H1 (cell line): ENCODE measurements at places on chromosomes 6 and 20. TPM values are rescaled to one million over a fixed set of nuclear protein-coding genes. Genes with fewer than 3 reads are reported as not detected.

DNA sequence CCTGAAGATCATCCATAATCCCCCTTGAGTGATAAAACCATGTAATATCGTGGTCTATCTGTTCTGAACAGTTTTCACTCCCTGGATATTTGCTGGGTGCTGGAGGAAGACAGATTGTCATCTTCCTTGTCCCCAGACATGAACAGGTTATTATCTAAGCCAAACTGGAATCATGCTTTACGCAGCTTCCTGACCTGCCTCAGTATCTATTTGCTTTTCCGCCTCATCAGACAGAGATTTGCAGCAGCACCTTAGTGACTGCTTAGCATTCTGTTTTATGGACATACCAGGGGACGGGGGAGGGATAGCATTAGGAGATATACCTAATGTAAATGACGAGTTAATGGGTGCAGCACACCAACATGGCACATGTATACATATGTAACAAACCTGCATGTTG is 124.6 kb downstream of the SLC23A2 start:
- DNase-seq = no peak
- no peaks in the 10 kb centered on the region for H3K36me3 ChIP-seq
- no peak overlapping the region for H3K4me3 ChIP-seq
- H3K4me1 ChIP-seq = no peaks in the 10 kb centered on the region

DNA sequence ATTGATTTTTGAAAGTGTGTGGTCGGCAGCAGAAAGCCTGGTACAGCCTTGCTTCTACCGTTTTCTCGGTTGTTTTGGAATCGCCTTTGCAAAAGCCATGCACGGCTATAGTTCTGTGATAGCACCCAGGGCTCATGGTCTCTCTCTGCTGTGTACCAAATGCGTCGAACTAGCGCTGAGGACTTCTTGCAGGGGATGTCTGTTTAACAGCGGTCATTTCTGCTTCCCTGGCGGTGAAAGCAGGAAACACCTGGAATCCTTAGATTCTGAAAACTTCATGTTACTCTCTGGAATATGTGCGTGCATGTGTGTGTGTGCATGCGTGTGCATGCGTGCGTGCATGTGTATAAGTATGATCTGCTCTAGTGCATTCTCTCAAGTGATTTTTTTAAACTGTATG is 26.1 kb upstream of the GCNT2 start:
- H3K36me3 ChIP-seq = no peaks in the 10 kb centered on the region
- no peaks in the 10 kb centered on the region for H3K27me3 ChIP-seq
- DNase-seq = no peak
- H3K4me1 ChIP-seq = no peaks in the 10 kb centered on the region
- no peak overlapping the region for H3K27ac ChIP-seq

DNA sequence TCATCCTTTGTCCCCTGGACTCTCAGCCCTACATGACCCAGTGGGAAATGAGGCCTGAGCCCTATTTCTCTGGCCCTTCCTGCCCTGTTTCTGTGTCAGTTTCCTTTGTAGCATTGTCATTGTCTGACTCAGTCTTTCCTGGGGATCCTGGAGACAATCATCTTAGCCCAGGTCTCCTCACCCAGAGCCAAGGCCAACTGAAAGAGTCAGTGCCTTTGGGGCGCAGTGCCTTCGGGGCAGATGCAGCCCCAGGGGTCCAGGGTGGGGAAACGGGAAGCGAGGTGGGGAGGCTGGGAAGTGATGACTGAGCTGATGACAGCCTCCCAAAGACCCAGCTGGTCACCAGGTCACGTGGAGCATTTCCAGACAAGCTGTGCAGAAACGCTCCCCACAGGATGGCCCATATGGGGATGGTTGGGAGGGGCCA is 93.3 kb upstream of the SULF2 start:
- H3K27me3 ChIP-seq = no peaks in the 10 kb centered on the region
- no peak for DNase-seq
- H3K27ac ChIP-seq = no peak overlapping the region
- H3K4me1 ChIP-seq = no peaks in the 10 kb centered on the region
- no peaks in the 10 kb centered on the region for H3K36me3 ChIP-seq
- H3K4me3 ChIP-seq = no peak overlapping the region

GRCh38 chr6:129575378-129576118 is 134.4 kb downstream of the ARHGAP18 start:
- no peaks in the 10 kb centered on the region for H3K36me3 ChIP-seq
- H3K4me1 ChIP-seq = no peaks in the 10 kb centered on the region
- H3K27ac ChIP-seq = no peak overlapping the region
- H3K27me3 ChIP-seq = no peaks in the 10 kb centered on the region
- H3K4me3 ChIP-seq = no peak overlapping the region
- no peak for DNase-seq

DNA sequence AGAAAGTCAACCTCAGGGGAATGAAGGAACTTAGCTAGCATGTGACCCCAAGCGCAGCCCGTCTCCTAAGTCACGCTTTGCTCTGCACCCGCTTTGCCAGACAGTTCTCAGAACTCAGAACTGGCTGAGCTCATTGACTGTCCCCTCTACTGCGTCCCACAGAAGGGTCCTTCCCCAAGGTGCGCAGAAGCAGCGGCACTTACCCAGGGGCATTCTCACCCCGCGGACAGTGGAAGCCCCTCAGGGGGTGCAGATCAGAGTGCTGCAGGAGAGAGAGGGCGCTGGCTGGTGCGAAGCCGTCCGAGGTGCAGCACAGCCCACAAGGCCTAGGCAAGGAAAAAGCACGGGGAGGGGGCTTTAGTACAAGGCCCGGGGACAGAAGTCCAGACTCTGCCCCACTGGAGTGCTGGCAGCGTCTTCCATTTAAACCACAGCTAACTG is 807 bp downstream of the SNHG17 start:
- peak overlapping the region; percentile 89 for H3K27ac ChIP-seq
- H3K4me1 ChIP-seq = no peaks in the 10 kb centered on the region
- H3K27me3 ChIP-seq = no peaks in the 10 kb centered on the region
- H3K36me3 ChIP-seq = peaks cover 39% of the 10 kb centered on the region
- DNase-seq = no peak

DNA sequence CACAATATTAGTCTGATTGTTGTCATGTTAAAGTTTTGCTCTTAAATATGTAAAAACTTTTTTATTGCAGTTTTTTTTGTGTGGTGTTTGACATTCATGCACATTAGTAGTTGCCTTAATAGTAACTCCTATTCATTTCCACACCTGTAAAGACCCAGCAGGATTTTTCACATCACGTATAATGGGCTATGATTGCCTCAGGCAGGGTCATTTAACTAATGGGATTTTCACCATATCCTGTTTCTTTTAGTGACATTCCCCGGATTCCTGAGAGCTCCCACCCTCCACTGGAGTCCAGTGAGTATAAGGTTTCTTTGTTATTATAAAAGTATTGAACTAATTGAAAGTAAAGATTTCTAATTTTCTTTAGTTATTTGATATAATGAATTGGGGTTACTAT is 359.2 kb downstream of the RIMS1 start:
- no peak overlapping the region for H3K4me3 ChIP-seq
- H3K27ac ChIP-seq = no peak overlapping the region
- no peaks in the 10 kb centered on the region for H3K36me3 ChIP-seq
- DNase-seq = no peak
- H3K4me1 ChIP-seq = no peaks in the 10 kb centered on the region

GRCh38 chr6:41621367-41621766 is 16.9 kb upstream of the MDFI start:
- no peak overlapping the region for H3K27ac ChIP-seq
- H3K4me1 ChIP-seq = no peaks in the 10 kb centered on the region

DNA sequence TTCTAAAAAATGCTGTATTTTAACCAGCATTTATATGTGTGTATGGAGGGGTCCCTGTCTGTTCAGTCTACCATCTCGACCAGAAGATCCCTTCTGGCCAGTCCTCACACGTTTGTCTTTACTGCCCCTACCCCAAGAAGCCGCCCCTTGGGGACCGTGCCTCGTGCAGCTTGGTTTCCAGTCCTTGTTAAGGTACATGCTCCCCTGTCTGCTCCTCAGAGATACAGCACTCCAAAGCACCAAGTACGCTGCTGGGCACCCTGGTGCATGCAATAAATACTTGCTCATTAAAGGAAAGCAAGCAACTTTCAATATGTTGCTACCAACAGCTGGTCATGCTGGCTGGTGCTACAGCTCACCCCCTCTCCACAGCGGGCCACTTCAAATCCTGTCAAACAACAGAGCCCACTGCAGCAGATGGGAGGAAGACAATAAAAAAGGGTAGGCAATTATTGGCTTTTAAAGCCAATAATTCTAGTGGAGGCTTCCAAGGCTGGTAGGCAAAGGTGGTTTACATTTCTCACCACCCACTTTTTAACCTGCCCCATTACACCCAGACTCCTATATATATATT is 61.6 kb downstream of the PSMG4 start:
- H3K4me1 ChIP-seq = no peaks in the 10 kb centered on the region
- H3K27me3 ChIP-seq = no peaks in the 10 kb centered on the region
- H3K4me3 ChIP-seq = no peak overlapping the region
- no peak overlapping the region for H3K27ac ChIP-seq
- no peak for DNase-seq

DNA sequence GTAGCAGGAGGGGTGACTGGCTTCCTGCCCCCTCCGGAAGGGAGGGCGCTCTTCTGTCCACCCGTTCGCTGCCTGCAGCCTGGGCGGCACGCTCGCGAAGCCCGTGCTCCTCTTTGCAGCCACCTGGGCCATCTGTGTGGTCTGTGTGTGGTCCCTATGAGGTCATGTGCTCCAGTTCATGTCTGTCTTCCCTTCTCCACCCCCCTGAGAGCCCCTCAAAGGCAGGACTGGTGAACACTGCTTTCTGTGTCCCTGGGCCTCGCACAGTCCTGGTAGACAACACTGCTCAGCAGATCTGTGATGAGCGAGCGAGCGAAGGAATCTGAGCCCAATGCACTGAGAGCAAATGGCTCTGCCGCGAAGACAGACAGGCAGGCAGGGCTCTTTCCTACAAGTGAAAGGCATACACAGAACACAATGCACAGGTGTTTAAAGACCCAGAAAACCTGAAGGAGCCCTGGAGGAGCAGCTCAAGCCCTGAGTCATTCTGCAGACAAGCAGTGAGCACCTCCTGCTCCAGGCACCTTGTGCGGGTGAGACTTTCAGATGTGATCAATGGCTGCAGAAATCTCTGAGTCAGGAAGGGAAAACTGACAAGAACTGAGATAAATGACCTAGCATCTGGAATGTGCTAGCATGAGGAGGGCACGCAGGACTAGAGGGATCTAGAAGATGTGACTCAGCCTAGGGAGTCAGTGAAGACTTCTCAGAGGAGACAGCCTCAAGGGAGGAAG is 27.1 kb downstream of the PPP1R3G start:
- no peak for DNase-seq
- H3K4me3 ChIP-seq = no peak overlapping the region
- H3K36me3 ChIP-seq = no peaks in the 10 kb centered on the region
- no peaks in the 10 kb centered on the region for H3K27me3 ChIP-seq
- no peaks in the 10 kb centered on the region; the same call in 1 of the 2 replicates for H3K4me1 ChIP-seq

DNA sequence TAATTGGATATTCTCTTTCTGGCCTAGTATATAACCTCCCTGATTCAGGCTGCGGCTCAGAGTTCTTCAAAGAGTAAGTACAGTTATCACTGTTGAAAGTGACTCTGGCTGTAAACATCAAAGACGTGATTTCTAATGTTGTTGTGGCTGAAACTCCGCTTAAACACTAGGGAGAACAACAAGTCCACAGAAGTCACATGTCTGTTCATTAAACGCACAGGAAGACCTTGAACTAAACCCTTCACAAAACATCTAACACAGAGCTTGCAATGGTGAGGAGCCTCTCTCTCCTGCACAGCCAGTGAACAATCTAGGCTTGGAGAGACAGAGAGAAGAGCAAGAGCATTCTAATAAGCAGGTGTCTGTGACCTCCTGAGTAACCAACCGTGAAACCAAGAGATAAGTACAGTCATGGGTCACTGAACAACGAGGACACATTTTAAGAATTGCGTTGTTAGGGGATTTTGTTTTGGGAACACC is 249.3 kb downstream of the PRKN start:
- no peak overlapping the region for H3K27ac ChIP-seq
- no peaks in the 10 kb centered on the region for H3K36me3 ChIP-seq
- no peaks in the 10 kb centered on the region for H3K4me1 ChIP-seq
- DNase-seq = no peak
- H3K4me3 ChIP-seq = no peak overlapping the region
- H3K27me3 ChIP-seq = no peaks in the 10 kb centered on the region

DNA sequence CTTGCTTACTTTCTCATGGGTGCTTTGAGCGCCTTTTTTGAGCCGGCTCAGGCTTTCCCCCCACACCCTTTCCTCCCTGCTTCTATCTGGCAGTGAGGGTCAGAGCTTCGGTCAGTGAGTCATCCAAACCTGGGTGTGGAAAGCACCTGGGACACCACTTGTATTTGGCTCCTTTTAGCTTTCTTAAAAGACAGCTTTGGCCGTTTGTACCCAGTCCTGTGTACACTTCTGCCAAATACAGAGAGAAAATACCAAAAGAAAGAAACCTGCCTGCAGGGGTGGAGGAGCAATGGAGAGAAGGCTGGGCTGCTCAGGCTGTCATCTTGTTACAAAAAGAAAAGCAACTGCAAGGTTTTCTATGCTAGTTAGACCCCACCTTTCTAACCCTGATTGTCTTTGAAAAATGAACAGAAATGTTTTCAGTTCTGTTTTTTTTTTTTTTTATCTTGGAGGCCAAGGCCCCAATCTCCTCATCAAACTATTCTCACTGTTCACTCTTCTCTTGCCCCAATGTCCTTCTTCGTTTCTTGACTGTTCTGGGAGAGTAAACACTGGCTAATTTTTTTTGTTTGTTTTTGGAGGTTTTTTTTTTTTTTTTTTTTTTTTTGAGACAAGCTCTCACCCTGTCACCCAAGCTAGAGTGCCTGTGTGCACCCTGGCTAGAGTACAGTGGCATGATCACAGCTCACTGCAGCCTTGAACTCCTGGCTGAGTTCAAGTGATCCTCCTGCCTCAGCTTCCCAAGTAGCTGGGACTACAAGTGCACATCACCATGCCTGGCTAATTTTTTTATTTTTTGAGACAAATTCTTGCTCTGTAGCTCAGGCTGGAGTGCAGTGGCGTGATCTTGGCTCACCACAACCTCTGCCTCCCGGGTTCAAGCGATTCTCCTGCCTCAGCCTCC is 76.4 kb downstream of the SSR1 start:
- no peaks in the 10 kb centered on the region for H3K27me3 ChIP-seq
- peaks cover 6% of the 10 kb centered on the region; the same call in 1 of the 2 replicates for H3K4me1 ChIP-seq
- H3K36me3 ChIP-seq = 0 out of 2 replicates have a peak, but pooled peaks cover 3% of the 10 kb centered on the region
- no peak for DNase-seq
- no peak overlapping the region for H3K27ac ChIP-seq
- H3K4me3 ChIP-seq = no peak overlapping the region

GRCh38 chr6:119683031-119683430 is 333.5 kb upstream of the MAN1A1 start:
- no peaks in the 10 kb centered on the region for H3K4me1 ChIP-seq
- DNase-seq = no peak
- no peaks in the 10 kb centered on the region for H3K27me3 ChIP-seq
- H3K4me3 ChIP-seq = no peak overlapping the region
- H3K27ac ChIP-seq = no peak overlapping the region

- no peak overlapping the region for H3K4me3 ChIP-seq
- H3K27ac ChIP-seq = no peak overlapping the region
- no peaks in the 10 kb centered on the region for H3K27me3 ChIP-seq
- no peak for DNase-seq
- H3K36me3 ChIP-seq = no peaks in the 10 kb centered on the region
Observed at GRCh38 chr6:81997090-81997926, 244.8 kb upstream of the TENT5A start.

The PAX1 gene
- total RNA-seq = not detected in 2 replicates

The SNAP25 gene
- total RNA-seq = 0.52 and 0.69 TPM in 2 replicates

The EFCAB8 gene
- total RNA-seq = 0.20 TPM in 1 of 2 replicates, not detected in the other

The TAAR5 gene
- total RNA-seq = not detected in 2 replicates

The NAPB gene
- 12.3 and 12.8 TPM in 2 replicates for total RNA-seq
